ENCODE measurements at places on chromosomes 5 and 9. TPM values are rescaled to one million over a fixed set of nuclear protein-coding genes. Genes with fewer than 3 reads are reported as not detected.
A peak's percentile ranks its signal among the peaks of the same experiment; 100 is the strongest.

- peaks cover 3% of the 10 kb centered on the region for H3K36me3 ChIP-seq
- H3K27ac ChIP-seq = peak overlapping the region; percentile 96
These were observed 167.6 kb upstream of the OTULINL start for GRCh38 chr5:14414007-14414406.

GRCh38 chr9:107033966-107034365 is 171.0 kb downstream of the ZNF462 start:
- H3K4me3 ChIP-seq = no peak overlapping the region
- H3K4me1 ChIP-seq = peaks cover 11% of the 10 kb centered on the region
- H3K27me3 ChIP-seq = peaks cover 41% of the 10 kb centered on the region
- H3K27ac ChIP-seq = no peak overlapping the region

DNA sequence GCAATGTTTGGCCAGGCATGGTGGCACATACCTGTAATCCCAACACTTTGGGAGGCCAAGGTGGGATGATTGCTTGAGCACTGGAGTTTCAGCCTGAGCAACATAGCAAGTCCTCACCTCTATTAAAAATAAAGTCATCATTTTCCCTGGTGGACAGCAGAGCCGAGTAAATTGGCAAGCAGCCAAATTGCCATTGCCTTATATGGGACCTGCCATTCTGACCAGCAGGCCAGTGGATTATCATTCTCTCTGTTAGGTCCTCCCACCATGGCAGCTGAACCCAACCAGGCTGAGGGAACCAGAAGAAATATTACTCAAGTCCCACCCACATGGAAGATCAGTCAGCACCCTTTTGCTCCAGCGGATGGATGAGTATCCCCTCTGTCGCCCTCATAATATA is 1829.9 kb downstream of the EFNA5 start:
- H3K27me3 ChIP-seq = no peaks in the 10 kb centered on the region
- peaks cover 4% of the 10 kb centered on the region for H3K36me3 ChIP-seq
- no peak for DNase-seq
- H3K4me1 ChIP-seq = no peaks in the 10 kb centered on the region
- no peak overlapping the region for H3K4me3 ChIP-seq
- H3K27ac ChIP-seq = no peak overlapping the region

GRCh38 chr9:99563364-99563763 is 258.3 kb upstream of the NR4A3 start:
- DNase-seq = no peak
- no peak overlapping the region for H3K27ac ChIP-seq
- H3K4me3 ChIP-seq = no peak overlapping the region
- H3K4me1 ChIP-seq = no peaks in the 10 kb centered on the region
- H3K36me3 ChIP-seq = no peaks in the 10 kb centered on the region
- H3K27me3 ChIP-seq = peaks cover 24% of the 10 kb centered on the region

- peaks cover 11% of the 10 kb centered on the region for H3K4me1 ChIP-seq
- no peak overlapping the region for H3K4me3 ChIP-seq
- H3K27ac ChIP-seq = no peak overlapping the region
- H3K27me3 ChIP-seq = peaks cover 5% of the 10 kb centered on the region
These were observed 94.2 kb upstream of the RUSC2 start for GRCh38 chr9:35395706-35396101.

DNA sequence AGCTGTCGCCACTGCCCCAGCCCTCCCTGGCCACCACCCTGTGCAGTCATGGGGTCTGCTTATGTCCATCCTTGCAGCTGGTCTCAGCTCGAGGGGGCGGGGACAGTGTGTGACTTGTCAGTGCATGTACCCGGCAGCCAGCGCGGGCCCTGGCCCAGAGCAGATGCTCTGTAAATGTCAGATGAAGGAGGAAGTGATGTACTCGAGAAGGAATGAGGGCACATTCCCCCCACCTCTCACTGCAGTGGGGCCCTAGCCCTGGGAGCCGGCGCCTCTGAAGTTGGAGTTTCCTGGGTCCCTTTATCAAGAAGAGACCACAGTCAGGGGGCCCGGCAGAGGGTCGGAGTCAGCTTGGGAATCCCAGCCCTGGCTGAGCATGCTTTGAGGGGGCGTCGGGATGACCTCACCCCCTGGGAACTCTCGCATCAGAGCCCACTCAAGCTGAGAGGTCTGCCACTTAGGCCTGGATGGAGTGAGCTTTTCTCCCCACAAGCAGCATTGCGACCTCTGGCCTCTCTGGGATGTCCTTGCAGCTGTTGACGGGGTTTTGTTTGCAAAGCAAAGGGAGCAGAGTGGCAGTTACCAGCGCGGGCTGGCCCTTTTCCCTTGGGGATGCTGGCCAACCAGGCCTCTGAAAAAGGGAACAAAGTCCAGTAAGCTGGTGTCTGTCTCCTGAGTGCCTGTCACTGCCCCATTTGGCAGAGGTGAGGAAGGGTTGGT is 19.0 kb downstream of the NEURL1B start:
- no peaks in the 10 kb centered on the region for H3K36me3 ChIP-seq
- no peak for DNase-seq
- no peak overlapping the region for H3K4me3 ChIP-seq

Gene CKMT2
- total RNA-seq = not detected

Gene ANKRD34B
- total RNA-seq = not detected

Gene GPR151
- total RNA-seq = not detected

Measured in activated T-cell treated with anti-CD3 and anti-CD28 coated beads, Interleukin-2, amount 50 U/mL, for 72 hours (primary cell).